Tongue (tissue), 3 donors: ENCODE measurements at places on chromosomes 12 and 14. TPM values are rescaled to one million over a fixed set of nuclear protein-coding genes. Genes with fewer than 3 reads are reported as not detected.

- no peak for DNase-seq
These were observed 83.0 kb downstream of the FZD10 start for GRCh38 chr12:130245251-130245650.

- DNase-seq, result no peak
These were observed 506 bp upstream of the OR10P1 start for GRCh38 chr12:55636116-55636655.

GRCh38 chr12:52879394-52880351 is 25.2 kb downstream of the KRT8 start:
- DNase-seq, result peak; percentile 94

GRCh38 chr12:54497883-54498282 is 331 bp downstream of the NCKAP1L start:
- no peak for DNase-seq

- no peak for DNase-seq
These were observed 12.2 kb downstream of the JDP2 start for GRCh38 chr14:75439989-75440388.

The PPP1R12A gene
- total RNA-seq, result 179 TPM

The ADAMTS20 gene
- total RNA-seq, result 0.21 TPM

The VRK1 gene
- 25.8 TPM for total RNA-seq
